CD14-positive monocyte (primary cell): ENCODE measurements at places on chromosomes 3 and 15. TPM values are rescaled to one million over a fixed set of nuclear protein-coding genes. Genes with fewer than 3 reads are reported as not detected.
A peak's percentile ranks its signal among the peaks of the same experiment; 100 is the strongest.

ATP13A5 gene
- not detected for polyA plus RNA-seq

CD96 gene
- polyA plus RNA-seq = 0.33 TPM

CNTN3 gene
- polyA plus RNA-seq = not detected

CBLB gene
- 3.6 TPM for polyA plus RNA-seq

CCR1 gene
- polyA plus RNA-seq = 55.5 and 56.7 TPM in 2 replicates

DNA sequence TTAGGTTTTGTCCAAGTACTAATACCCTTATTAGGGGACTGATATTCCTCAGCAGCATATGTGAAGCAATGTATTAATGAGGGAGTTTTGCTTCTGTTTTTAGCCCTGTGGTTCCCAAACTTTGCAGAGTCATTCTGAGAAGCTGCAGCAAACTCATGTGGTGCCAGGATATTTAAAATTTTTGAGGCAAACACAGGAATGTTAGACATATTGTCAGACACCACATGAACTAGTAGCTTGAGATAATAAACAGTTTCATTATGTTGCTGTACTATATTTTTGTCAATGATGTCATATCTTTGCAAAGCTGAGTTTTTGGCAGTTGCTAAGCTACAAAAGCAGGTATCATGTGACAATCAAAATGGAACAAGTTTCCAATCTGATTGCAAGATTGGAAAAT lies 36.6 kb downstream of the ATP6V1A start:
- H3K27me3 ChIP-seq = no peaks in the 10 kb centered on the region
- H3K36me3 ChIP-seq = peaks cover 66% of the 10 kb centered on the region
- H3K4me1 ChIP-seq = peaks cover 18% of the 10 kb centered on the region
- peak overlapping the region; percentile 87 for H3K27ac ChIP-seq
- peak overlapping the region; percentile 7 for H3K4me3 ChIP-seq
- DNase-seq = peak; percentile 42

- H3K4me1 ChIP-seq = peaks cover 41% of the 10 kb centered on the region
- no peak overlapping the region for H3K4me3 ChIP-seq
These were observed 6.7 kb upstream of the ZNF609 start for GRCh38 chr15:64453689-64454037.

GRCh38 chr15:101676921-101677329 lies 24.7 kb upstream of the TM2D3 start:
- no peaks in the 10 kb centered on the region for H3K27me3 ChIP-seq
- H3K36me3 ChIP-seq = peaks cover 3% of the 10 kb centered on the region
- no peak overlapping the region for H3K27ac ChIP-seq
- no peak for DNase-seq
- no peak overlapping the region for H3K4me3 ChIP-seq
- H3K4me1 ChIP-seq = no peaks in the 10 kb centered on the region

- no peak overlapping the region for H3K27ac ChIP-seq
- H3K27me3 ChIP-seq = no peaks in the 10 kb centered on the region
- DNase-seq = no peak
- no peaks in the 10 kb centered on the region for H3K4me1 ChIP-seq
- H3K36me3 ChIP-seq = no peaks in the 10 kb centered on the region
These were observed 470.2 kb upstream of the RASGRP1 start for GRCh38 chr15:39034816-39035215.

DNA sequence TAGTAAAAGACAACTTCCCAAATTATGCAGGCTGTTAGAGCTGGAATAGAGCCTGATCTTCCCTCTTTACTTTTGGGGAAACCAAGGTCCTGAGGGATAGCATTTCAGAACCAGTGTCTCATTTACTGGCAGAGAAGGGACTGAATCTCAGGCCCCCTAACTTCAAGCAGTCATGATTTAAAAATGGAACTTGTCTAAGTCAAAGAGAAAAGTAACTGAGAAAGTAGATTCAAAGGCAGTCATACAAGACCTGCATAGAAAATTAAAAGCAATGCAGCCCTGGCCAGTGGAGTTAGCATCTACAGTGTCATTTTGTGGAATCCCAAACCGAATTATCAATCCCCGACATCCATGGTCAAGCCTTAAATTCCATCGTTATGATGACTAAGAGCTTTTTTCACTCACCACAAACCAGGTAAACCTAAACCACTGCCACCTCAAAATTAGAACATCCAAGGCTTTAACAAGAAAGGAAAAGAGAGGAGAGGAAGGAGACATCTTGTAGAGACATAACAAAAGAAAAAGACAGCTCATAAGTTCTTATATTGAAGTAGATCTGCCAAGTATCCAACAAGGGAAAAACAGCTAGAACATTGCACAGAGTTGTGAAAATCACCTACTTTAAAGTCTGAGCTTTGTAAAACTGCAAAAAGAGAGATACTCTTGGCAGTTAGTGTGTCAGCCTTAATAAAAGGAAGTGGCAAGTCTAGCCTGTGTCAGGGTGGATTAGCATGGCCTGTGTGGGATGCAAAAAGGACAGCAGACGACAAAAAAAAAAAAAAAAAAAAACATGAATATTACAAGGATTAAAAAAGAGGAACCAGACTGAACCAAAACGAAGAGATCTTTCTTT lies 54.1 kb upstream of the CCR2 start:
- H3K4me1 ChIP-seq = peaks cover 85% of the 10 kb centered on the region
- H3K27ac ChIP-seq = peak overlapping the region; percentile 52
- H3K4me3 ChIP-seq = peak overlapping the region; percentile 48
- peak; percentile 69 for DNase-seq
- H3K36me3 ChIP-seq = no peaks in the 10 kb centered on the region
- no peaks in the 10 kb centered on the region for H3K27me3 ChIP-seq

GRCh38 chr15:78207641-78208340 lies 26.6 kb downstream of the ACSBG1 start:
- H3K4me1 ChIP-seq = no peaks in the 10 kb centered on the region
- H3K36me3 ChIP-seq = no peaks in the 10 kb centered on the region
- DNase-seq = no peak
- H3K4me3 ChIP-seq = no peak overlapping the region
- no peaks in the 10 kb centered on the region for H3K27me3 ChIP-seq

DNA sequence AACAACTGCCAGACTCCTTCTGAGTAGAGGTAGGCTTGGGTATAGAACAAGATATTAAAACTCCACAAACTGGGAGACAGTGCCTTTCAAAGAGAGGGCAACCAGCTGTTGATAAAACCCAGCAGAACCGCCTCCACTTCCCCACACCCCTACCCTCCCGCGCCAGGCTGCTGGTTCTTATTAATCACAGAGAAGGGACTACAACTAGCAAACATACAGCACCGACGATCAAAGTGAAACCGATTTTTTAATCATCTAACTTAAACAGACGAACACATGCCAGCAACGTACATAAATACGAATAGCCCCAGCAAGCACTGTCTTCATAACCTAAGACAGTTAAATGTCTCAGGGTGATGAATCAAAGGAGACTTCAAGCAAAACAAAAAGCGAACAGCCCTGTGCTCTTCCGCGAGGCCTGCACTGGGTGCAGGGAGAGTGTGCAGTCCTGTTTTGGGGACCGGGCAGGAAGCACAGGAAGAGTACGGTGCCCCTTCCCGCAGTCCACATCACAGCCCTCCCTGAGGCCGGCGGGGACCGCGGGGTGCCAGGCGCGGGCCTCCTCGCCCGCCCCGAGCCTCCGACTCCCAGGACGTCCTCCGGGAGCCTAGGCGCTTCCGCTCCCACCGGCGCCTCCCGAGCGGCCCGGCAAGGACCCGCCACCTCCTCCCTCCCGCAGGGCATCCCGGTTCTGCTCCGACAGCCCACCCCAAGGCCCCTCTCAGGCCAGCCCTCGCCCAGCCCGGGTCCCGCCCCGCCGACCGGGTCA lies 75.1 kb upstream of the VGLL4 start:
- peaks cover 40% of the 10 kb centered on the region for H3K27me3 ChIP-seq
- H3K4me3 ChIP-seq = peak overlapping the region; percentile 77
- peaks cover 25% of the 10 kb centered on the region for H3K4me1 ChIP-seq
- no peaks in the 10 kb centered on the region for H3K36me3 ChIP-seq
- H3K27ac ChIP-seq = no peak overlapping the region
- peak; percentile 7 for DNase-seq

DNA sequence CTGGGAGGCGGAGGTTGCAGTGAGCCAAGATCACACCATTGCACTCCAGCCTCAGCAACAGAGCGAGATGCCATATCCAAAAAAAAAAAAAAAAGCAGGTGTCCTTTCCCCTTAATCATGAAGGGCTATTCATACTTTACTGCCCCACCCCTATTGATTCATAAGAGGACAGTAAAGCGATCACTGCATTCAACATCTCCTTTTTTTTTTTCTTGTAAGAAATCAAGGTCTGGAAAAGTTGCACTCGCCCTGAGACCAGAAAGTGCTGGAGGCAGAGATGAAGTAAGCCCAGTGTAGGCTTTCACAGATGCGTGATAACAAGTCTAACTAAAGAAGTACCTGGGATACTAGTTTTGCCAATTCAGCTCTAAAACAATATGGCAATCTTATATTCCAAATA lies 24.2 kb downstream of the B3GNT5 start:
- H3K27me3 ChIP-seq = no peaks in the 10 kb centered on the region
- no peak overlapping the region for H3K4me3 ChIP-seq
- H3K27ac ChIP-seq = no peak overlapping the region
- H3K4me1 ChIP-seq = peaks cover 39% of the 10 kb centered on the region
- no peaks in the 10 kb centered on the region for H3K36me3 ChIP-seq

DNA sequence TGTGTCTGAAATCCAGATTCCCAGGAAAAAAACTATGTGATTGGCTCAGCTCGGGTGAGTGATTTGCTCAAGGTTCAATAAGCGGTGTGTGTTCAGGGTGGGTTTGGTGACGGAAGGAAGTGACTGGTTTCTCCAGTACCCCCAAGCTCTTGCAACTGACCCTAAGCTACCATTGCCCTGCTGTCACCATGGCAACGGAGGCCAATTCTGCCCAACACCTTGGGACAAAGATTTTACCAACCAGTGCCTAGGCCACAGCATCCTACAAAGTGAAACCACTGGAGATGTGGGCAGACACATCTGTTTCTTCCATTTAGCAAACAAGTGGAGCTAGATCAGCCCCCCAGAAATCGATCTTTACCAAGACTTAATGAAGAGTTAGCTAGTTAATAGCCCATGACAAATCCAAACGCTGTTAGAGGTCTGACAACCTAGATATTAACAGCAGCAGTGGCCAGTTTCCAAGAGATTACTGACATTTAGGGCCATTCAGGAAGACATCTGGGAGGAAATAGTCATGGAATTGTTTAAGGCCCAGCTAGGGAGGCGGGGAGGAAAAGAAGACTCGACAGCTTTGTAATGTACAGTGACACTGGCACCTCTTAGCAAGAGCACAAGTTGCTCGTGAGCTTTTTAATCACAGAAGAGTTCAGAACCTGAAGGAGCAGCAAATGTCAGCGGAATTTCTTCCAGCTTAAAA lies 195.9 kb downstream of the SLCO3A1 start:
- H3K4me1 ChIP-seq = no peaks in the 10 kb centered on the region

DNA sequence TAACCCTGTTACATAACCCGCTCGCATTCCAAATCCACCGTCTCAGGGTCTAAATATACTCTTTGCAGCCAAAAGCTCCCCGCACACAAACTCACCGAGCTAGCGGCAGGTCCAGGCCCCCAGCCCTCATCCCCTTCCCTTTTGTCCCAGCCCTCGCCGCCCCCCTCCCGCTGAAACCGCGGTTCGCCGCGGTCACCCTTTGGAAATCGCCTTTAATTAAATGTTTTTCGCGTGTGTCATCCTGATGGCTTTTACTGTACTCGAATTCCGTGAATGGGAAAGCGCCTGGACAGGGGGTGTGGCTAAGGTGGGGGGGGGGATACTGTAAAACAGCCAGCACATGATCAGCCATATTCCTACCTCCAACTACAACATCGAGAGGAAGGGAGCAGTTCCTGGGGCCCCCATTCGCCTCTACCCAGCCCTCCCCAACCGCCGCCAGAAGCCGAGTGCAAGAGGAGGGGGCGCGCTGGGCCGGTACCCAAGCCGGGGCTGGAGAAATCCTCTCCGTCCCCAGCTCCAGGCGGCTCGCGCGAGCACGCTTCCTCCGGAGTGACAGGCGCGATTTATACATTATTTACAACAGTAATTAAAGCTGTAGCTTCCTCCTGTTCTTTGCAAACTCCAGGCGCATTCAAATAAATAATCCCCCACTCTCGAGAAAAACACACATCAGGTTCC lies 1.7 kb downstream of the RORA start:
- H3K36me3 ChIP-seq = no peaks in the 10 kb centered on the region
- H3K27me3 ChIP-seq = peaks cover 71% of the 10 kb centered on the region
- no peak for DNase-seq
- H3K4me1 ChIP-seq = no peaks in the 10 kb centered on the region
- H3K27ac ChIP-seq = no peak overlapping the region

DNA sequence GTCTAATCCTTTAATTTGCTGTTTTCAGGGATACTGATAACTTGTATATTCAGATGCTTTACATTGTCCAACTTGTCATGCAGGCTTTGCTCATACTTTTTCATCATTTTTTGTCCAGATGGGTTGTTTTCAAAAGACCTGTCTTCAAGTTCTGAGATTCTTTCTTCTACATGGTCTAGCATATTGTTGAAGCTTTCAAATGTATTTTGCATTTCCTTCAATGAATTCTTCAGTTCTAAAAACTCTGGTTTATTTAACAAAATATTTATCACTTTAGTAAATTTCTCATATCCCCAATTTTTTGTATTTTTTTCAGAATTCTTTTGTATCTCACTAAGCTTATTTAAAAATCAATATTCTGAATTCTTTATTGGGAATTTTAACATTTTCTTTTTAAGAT lies 388.3 kb upstream of the IL12A start:
- no peak overlapping the region for H3K27ac ChIP-seq
- H3K36me3 ChIP-seq = no peaks in the 10 kb centered on the region
- H3K4me1 ChIP-seq = no peaks in the 10 kb centered on the region
- no peak for DNase-seq
- no peaks in the 10 kb centered on the region for H3K27me3 ChIP-seq
- no peak overlapping the region for H3K4me3 ChIP-seq

GRCh38 chr3:126913524-126913923 lies 69.4 kb upstream of the PLXNA1 start:
- H3K27ac ChIP-seq = no peak overlapping the region
- H3K27me3 ChIP-seq = peaks cover 64% of the 10 kb centered on the region
- peaks cover 35% of the 10 kb centered on the region for H3K4me1 ChIP-seq
- no peak for DNase-seq
- no peaks in the 10 kb centered on the region for H3K36me3 ChIP-seq

DNA sequence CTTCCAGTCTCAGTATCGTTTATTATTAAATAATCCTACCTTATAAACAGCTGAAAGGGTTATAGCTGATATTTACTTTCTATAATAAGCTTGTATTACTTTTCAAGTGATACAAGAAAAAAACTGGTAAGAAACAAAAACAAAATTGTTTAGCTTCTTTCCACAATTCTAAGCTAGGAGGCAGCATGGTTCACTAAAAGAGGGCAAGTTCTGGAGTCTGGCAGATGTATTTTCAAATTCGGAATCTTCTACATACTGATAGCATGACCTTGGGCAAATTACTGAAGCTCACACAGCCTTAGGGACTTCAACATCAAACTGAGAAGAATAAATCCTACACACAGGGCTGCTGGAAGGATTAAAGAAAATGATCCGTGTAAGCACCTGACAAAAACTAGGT lies 15.4 kb downstream of the C15orf62 start:
- H3K36me3 ChIP-seq = no peaks in the 10 kb centered on the region
- H3K27ac ChIP-seq = no peak overlapping the region
- peaks cover 21% of the 10 kb centered on the region for H3K4me1 ChIP-seq

DNA sequence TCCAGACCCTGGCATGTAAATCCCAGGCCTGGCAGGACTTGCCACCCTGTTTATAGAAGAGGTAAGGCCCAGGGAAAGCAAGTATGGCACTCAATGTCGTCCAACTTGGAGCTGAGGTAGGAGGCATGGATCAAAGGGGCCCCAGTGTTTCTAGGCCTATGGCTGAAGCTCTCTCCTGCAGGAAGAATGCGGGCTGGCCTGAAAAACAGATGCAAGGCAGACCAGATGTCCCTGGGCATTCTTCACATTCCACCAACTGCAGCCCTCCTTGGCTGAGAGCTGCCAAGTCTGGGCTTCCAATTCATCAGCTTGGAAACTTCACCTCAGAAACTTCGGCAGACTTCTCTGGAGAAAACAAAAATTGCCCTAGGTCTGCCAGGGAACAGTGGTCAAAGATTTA lies 22.2 kb downstream of the MESD start:
- no peak overlapping the region for H3K4me3 ChIP-seq
- peaks cover 8% of the 10 kb centered on the region for H3K36me3 ChIP-seq
- H3K27me3 ChIP-seq = no peaks in the 10 kb centered on the region
- DNase-seq = no peak
- H3K4me1 ChIP-seq = no peaks in the 10 kb centered on the region
- no peak overlapping the region for H3K27ac ChIP-seq
